K562 (cell line): ENCODE measurements at places on chromosomes 11 and 22.

GRCh38 chr11:12212174-12212820 lies 101.9 kb downstream of the MICAL2 start:
- no peak for DNase-seq

DNA sequence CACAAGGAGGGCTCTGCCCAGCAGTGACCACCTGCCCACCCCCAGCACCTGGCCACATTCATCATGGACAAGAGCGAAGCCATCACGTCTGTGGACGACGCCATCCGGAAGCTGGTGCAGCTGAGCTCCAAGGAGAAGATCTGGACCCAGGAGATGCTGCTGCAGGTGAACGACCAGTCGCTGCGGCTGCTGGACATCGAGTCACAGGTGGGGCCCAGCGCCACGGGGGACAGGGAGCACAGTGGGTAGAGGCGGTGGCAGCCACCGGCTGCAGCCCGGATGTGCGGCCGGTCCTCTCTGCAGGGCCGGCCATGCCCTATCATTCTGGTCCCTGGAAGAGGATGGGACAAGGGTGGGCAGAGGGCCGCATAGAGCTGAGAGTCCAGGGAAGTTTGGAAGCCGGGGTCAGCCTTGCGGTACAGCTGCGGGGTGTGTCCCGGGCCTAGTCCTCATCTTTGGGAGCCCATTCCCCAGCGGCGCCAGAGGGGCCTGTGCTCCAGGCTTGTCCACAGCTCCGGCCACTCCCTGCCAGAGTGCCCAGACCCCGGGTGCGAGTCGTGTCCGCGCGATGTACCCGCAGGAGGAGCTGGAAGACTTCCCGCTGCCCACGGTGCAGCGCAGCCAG lies 14.1 kb downstream of the EPS8L2 start:
- DNase-seq: no peak

GRCh38 chr11:16610738-16611388 lies 127.6 kb upstream of the C11orf58 start:
- no peak for DNase-seq

DNA sequence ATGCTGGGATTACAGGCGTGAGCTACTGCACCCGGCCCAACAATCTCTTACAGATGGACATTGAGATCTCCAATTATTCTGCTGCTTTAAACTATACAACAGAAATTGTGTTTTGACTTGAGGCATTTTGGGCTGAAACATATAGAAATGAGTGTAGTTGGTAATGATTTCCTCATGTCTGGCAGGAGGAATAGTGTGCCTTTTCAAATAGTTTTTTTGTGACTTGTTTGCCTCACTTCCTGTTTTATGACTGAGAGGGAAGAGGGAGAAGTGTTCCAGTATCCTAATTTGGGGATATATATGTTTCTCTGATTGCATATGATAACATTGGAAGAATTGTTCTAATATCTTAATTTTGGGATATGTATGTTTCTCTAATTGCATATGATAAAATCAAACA lies 40.2 kb downstream of the EP300 start:
- no peak for DNase-seq

DNA sequence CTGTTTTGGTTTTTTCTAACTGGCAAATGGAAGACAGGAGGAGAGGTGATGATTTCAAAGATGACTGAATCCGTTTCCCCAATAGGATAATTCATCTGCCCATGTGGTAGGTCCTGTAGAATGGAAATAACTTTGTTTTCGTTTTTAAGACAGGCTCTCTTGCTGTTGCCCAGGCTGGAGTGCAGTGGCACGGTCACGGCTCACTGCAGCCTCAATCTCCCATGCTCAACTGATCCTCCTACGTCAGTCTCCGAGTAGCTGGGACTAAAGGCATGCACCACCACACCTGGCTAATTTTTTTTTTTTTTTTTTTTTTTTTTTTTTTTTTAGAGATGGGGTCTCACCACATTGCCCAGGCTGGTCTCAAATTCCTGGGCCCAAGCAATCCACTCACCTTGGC lies 77.4 kb upstream of the BIRC3 start:
- no peak for DNase-seq

- DNase-seq: no peak
Measured at GRCh38 chr11:77063407-77063806, 3.4 kb upstream of the CAPN5 start.
